ENCODE measurements at places on chromosomes 4 and X.

GRCh38 chrX:37420756-37421155 is 71.6 kb downstream of the PRRG1 start:
- DNase-seq, result no peak

GRCh38 chr4:70359115-70359661 is 1.4 kb upstream of the SMR3A start:
- no peak for DNase-seq

DNA sequence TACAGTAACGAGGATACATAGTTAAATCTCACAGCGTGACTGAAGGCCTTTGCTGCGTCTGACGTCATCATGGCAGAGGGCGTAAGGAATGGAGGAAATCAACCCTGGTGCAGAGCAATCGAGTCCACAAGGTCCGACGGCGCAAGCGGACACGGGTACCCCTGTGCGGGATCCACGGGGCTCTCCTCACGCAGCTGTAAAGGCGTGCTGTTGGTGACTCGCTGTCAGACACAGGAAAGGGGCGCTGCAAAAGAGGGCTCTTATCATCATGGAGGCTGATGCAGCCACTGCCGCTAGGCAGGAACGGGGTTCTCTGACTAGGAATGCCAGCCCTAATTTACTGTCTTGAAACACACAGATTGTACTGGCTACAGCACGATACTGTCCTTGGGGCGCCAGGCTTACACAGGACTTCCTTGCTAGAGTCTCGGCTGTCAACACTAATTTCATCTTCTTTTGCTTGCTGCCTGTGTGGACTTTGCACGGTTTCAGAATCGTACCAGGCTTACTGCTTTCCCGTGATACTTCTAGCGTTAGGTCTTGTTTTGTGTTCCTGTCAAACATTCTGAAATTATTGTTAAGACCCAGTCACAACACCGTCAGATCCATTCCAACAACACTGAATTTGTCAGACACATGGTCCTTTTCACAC is 13.6 kb downstream of the RNF212 start:
- DNase-seq, result no peak

DNA sequence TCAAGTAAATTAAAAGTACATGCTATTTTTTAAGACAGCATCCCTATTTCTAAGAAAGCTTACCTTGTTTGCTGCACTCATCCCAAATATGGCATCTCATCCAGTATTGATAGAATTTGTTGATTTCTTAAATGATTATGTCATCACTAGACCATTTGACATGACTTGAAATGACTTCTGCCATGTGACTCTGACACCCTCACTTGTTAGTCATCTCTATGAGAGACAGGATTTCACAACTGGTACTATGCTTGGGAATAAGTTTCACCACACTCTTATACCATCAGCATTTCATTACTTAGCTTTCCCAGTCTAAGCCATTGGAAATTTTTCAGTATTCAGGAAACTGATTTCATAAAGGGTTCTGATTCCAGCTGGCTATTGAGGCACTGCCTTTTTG is 55.3 kb downstream of the TMPRSS11F start:
- no peak for DNase-seq

GRCh38 chr4:85866508-85866907 is 391.6 kb downstream of the ARHGAP24 start:
- DNase-seq, result no peak

GRCh38 chr4:183244506-183244905 is 75.6 kb downstream of the CLDN22 start:
- DNase-seq, result no peak

- no peak for DNase-seq
Observed at GRCh38 chrX:1433646-1434357, 18.9 kb downstream of the ASMTL start.

DNA sequence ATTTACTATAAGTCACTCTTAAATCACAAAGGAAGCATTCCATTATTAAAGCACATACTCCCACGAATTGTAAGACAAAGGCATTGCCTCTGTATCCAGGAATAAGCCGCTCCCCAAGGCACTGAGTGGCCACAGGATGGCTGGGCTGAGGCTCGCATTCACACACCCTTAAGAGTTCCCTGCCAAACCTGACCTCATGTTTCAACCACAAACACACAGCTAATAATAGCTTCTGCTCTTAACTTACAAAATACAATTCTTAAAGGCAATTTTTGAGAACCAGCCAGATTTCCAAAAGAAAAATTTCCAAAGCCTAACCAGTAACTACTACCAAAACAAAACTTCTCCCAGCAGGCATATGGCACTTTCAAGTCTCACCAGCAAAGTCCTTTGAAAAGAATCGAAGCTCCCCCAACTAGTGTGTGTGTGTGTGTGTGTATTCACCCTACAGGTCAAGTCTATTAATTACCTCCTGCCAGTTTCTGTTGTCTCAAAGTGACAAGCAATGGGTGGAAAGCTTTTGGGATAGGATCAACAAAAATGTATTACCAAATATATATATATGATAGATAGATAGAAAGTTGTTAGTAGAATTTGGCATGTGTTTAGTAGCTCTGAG is 36.0 kb downstream of the ARHGAP6 start:
- DNase-seq, result no peak
